ENCODE measurements at places on chromosomes 3 and 15.

DNA sequence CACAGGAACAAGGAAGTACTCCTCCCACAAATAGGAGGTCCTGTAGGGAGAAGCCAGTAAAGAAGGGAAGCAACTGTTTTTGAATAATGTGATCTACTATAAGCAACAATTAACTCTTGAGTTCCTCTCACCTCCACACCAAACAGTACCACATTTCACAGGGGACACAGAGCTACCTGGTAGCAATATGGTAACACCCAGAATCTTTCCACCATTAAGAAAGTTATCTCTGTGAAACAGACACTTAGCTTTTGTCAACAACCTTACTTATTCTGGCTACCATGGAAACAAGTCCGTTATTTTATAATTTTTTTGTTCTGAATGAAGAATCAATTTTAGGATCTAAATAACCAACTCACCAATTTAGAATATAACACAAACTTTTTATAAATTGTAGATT lies 49.5 kb downstream of the TBL1XR1 start:
- DNase-seq: no peak
- no peaks in the 10 kb centered on the region for H3K27me3 ChIP-seq
- no peak overlapping the region for H3K4me3 ChIP-seq
- peak overlapping the region; percentile 97 for H3K27ac ChIP-seq
- peaks cover 52% of the 10 kb centered on the region for H3K4me1 ChIP-seq
- no peaks in the 10 kb centered on the region for H3K36me3 ChIP-seq

DNA sequence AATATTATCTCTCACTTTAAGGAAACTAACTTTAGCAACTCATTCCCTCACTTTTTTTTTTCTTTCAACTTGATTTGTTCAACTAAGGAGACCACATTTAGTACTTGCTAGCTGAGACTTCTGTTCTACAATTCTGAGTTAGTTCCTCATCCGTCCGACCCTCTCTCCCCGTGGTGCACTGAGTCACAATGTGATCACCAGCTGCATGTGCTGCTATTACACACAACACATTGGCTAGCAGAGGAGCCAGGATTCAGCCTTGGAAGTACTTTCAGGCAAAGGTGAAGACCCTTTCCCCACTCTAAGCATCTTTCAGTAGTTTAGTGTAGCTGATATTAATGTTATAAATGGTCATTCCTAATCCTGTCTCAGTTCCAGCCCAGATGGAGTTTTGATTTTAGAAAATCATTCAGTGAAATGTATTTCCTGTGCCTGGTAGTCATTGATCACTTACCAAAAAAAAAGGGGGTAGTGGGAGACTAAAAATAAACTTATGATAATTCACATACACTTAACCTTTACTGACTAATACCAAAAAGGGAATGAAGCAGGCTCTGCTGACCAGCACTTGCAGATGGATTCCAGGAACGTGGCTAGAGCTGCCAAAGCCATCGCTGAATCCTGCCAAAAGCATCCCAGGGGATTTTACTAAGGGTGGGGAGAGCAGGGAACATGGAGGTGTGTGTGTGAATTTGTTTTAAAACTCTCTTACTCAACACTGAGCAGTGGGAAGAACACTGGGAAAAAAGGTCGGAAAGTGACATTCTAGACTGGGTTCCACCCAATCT lies 424.8 kb downstream of the LPP start:
- no peak overlapping the region for H3K4me3 ChIP-seq
- no peaks in the 10 kb centered on the region for H3K36me3 ChIP-seq
- peak overlapping the region; percentile 24 for H3K27ac ChIP-seq
- DNase-seq: no peak
- H3K4me1 ChIP-seq: peaks cover 12% of the 10 kb centered on the region

GRCh38 chr15:78406016-78406585 lies 31.9 kb upstream of the IREB2 start:
- no peak overlapping the region for H3K27ac ChIP-seq
- H3K4me3 ChIP-seq: no peak overlapping the region
- DNase-seq: no peak

GRCh38 chr3:54577313-54577712 lies 350.5 kb downstream of the LRTM1 start:
- no peaks in the 10 kb centered on the region for H3K4me1 ChIP-seq
- DNase-seq: no peak
- H3K36me3 ChIP-seq: no peaks in the 10 kb centered on the region
- H3K27me3 ChIP-seq: no peaks in the 10 kb centered on the region

GRCh38 chr3:41674449-41674848 lies 287.5 kb downstream of the ULK4 start:
- no peak for DNase-seq
- no peak overlapping the region for H3K4me3 ChIP-seq
- peak overlapping the region; percentile 67 for H3K27ac ChIP-seq
- no peaks in the 10 kb centered on the region for H3K27me3 ChIP-seq
- no peaks in the 10 kb centered on the region for H3K4me1 ChIP-seq

DNA sequence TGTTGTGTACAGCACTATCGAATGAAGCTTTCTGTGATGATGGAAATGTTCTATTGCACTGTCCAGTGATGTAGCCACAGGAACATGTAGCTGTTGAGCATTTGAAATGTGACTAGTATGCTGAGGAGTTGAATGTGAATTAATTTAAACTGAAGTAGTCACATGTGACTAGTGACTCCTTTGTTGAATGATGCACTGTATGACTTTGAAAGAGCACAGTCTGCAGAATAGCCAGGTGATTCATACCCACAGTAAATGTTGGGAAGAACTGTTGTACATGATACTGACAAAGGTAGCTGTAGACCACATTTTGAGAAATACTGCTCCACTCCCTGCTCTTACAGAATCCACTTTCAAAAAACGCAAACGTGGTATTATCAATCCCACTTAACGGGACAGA lies 34.0 kb upstream of the ACTL6A start:
- peaks cover 5% of the 10 kb centered on the region for H3K4me1 ChIP-seq
- no peak overlapping the region for H3K4me3 ChIP-seq
- peaks cover 22% of the 10 kb centered on the region for H3K27me3 ChIP-seq
- no peak for DNase-seq

DNA sequence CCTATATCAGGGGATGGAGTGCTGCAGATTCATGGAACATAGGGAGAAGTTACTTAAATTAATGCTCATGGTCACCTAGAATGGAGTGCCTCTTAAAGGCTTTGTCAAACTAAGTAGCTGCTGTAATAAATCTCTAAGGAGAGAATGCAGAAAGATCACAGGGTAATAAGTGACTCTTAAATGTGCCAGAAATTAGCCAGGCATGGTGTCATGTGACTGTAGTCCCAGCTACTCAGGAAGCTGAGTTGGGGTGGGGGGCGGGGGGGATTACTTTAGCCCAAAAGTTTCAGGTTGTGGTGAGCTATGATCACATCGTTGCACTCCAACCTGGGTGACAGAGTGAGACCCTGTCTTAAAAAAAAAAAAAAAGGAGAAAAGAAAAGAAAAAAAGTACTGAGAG lies 90.9 kb upstream of the ASB14 start:
- no peak for DNase-seq
- no peak overlapping the region for H3K27ac ChIP-seq
- H3K4me3 ChIP-seq: no peak overlapping the region
- H3K36me3 ChIP-seq: no peaks in the 10 kb centered on the region
- peaks cover 2% of the 10 kb centered on the region for H3K4me1 ChIP-seq

DNA sequence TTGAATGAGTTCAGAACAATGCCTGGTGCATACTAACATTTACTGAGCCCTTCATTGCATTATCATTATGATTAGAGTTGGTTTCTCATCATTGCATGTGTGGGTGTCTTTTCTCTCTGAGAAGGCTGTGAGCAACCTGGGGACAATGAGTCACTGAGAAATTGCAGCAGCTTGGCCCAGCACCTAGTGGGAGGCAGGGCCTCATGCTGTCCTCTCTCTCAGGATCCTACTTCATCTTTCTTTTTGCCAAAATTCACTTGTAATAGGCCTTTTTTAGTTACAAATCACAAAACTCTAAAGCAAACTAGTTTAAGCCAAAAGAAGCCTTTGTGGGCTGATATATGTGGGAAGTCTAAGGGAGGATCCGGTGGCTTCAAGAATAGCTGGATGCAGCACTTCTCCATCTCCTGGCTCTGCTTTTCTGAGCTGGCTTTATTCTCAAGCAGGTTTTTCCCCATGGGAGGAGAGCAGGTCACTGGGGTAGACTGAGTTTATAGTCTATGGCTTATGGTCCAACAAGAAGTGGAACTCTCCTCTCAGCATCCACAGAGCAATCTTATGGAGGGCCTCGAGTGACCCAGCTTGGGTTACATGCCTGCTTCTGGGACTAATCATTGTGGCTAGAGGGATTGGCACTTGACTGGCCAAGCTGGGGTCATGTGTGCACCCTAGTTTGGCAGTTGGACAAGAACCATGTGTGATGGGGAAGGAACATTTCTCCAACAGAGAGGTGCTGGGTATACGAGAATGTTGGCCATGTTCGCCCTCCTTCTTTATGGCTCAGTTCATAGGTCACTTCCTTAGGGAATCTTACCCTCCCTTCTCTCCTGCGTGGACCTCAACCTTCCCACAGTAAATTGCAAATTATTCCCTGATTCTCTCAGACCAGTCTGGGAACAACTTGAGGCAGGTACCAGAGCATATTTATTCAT lies 8.7 kb upstream of the CAMK1 start:
- no peak overlapping the region for H3K27ac ChIP-seq
- peaks cover 37% of the 10 kb centered on the region for H3K4me1 ChIP-seq
- H3K4me3 ChIP-seq: no peak overlapping the region
- H3K36me3 ChIP-seq: peaks cover 3% of the 10 kb centered on the region
- DNase-seq: no peak

DNA sequence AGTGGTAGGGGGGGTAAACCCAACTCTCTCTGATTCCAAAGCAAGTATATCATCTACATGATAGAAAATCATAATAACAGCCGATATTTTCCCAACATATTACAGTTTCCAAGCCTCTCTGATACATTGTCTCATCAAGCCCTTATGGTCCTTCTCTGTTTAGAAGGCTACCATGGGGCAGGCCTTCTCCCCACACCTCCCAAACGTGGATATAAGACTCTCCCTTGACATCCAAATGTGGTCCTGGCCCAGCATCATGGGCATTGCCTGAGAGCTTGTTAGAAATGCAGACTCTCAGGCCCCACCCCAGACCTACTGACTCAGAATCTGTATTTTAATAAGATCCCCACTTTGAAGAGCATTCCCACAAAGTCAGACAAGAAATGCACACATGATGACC lies 17.7 kb upstream of the CCR9 start:
- no peak for DNase-seq
- peaks cover 32% of the 10 kb centered on the region for H3K4me1 ChIP-seq
- no peak overlapping the region for H3K27ac ChIP-seq
- peaks cover 1% of the 10 kb centered on the region for H3K36me3 ChIP-seq
- H3K27me3 ChIP-seq: peaks cover 29% of the 10 kb centered on the region
- H3K4me3 ChIP-seq: no peak overlapping the region

GRCh38 chr15:64019764-64020163 lies 26.5 kb downstream of the DAPK2 start:
- no peaks in the 10 kb centered on the region for H3K36me3 ChIP-seq
- H3K27me3 ChIP-seq: no peaks in the 10 kb centered on the region
- H3K4me1 ChIP-seq: peaks cover 2% of the 10 kb centered on the region
- no peak for DNase-seq
- H3K27ac ChIP-seq: no peak overlapping the region

DNA sequence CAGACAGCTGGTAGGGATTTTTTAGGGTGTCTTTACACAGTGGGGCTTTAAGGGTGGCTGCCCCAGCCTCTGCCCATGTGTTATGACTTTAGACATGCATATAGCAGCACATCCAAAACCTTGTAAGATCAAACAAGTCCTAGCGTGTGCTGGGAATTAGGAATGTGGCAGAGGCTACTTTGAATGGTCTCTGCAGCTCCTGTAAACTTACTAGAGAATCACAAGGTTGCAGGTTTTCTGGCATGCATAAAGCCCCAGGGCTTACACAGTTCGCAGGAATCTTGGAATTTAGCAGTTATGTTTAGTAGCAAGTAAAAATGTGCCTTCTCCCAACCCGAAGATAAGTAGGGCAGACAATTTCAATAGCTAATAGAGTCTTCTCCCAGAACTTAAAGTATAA lies 46.9 kb upstream of the COL6A6 start:
- H3K4me1 ChIP-seq: no peaks in the 10 kb centered on the region
- peaks cover 27% of the 10 kb centered on the region for H3K27me3 ChIP-seq
- no peaks in the 10 kb centered on the region for H3K36me3 ChIP-seq
- no peak for DNase-seq
- H3K27ac ChIP-seq: no peak overlapping the region

GRCh38 chr3:30448450-30449289 lies 157.7 kb upstream of the TGFBR2 start:
- no peak overlapping the region for H3K27ac ChIP-seq
- no peak overlapping the region for H3K4me3 ChIP-seq
- H3K36me3 ChIP-seq: no peaks in the 10 kb centered on the region

DNA sequence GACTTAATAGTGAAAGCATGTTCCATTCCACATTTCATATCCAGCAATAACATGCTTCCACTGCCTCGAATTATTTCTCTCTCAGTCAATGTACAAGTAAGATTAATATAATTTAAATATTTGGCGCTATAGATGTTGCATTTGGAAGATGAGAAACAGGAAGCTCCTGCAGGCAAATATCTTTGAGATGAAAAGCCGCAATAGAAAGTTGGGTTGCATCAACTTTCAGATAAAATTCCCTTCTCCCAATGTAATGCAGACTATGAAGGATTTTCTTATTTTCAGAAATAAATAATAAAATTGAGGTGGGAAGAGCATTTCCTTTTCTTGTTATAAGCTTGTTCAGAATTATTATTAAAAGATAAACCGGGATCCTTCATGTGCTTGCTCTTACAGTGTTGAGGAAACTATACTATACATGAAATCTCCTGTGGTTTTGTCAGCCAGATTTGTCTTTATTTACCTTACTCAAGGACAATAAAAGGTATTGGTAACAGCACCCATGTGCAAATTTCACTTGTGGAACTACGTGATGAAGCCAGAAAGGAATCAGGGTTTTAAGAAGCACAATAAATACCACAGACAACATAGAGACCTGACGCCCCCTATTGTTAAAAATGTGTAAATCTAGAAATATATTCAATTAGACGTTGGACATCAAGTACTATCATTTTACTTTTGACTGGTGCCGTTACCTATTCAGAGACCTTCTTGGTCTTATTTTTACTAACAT lies 307.0 kb downstream of the ARPP21 start:
- no peaks in the 10 kb centered on the region for H3K27me3 ChIP-seq
- no peak overlapping the region for H3K27ac ChIP-seq
- no peak for DNase-seq
- H3K4me1 ChIP-seq: no peaks in the 10 kb centered on the region
- no peaks in the 10 kb centered on the region for H3K36me3 ChIP-seq
- no peak overlapping the region for H3K4me3 ChIP-seq

- H3K27me3 ChIP-seq: peaks cover 55% of the 10 kb centered on the region
- H3K27ac ChIP-seq: no peak overlapping the region
- no peak overlapping the region for H3K4me3 ChIP-seq
- DNase-seq: no peak
- H3K36me3 ChIP-seq: no peaks in the 10 kb centered on the region
Measured at GRCh38 chr15:91841861-91842260, 11.6 kb upstream of the SLCO3A1 start.

GRCh38 chr15:57598346-57598745 lies 6.6 kb downstream of the MYZAP start:
- DNase-seq: no peak
- no peaks in the 10 kb centered on the region for H3K36me3 ChIP-seq
- H3K4me3 ChIP-seq: no peak overlapping the region
- no peak overlapping the region for H3K27ac ChIP-seq
- H3K27me3 ChIP-seq: peaks cover 51% of the 10 kb centered on the region

- H3K27ac ChIP-seq: no peak overlapping the region
- peaks cover 3% of the 10 kb centered on the region for H3K4me1 ChIP-seq
- DNase-seq: no peak
- peaks cover 3% of the 10 kb centered on the region for H3K36me3 ChIP-seq
Measured at GRCh38 chr3:149376718-149377407, 586 bp downstream of the TM4SF1 start.
